HFFc6 (cell line): ENCODE measurements at places on chromosomes 11 and 22.

DNA sequence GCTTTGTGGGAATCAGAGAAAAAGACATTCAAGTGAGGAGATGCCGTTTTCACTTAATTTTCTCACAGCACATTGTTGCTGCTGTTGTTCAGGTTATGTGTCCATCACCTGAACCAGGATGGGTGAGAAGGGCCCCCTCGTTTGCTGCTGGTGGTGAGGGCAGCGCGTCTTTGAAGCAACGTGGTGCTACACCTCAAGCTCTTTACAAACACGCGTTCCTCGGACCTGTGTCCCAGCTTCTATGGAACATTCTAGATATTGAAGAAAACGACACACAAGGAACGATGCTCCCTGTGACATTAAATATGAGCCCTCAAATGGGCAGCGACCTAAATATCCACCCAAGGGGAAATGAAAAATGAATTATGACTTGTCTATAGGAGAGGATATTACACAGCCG is 418.6 kb downstream of the MN1 start:
- no peak for DNase-seq

- no peak for DNase-seq
Observed at GRCh38 chr11:10785146-10785474, 23.6 kb downstream of the EIF4G2 start.

DNA sequence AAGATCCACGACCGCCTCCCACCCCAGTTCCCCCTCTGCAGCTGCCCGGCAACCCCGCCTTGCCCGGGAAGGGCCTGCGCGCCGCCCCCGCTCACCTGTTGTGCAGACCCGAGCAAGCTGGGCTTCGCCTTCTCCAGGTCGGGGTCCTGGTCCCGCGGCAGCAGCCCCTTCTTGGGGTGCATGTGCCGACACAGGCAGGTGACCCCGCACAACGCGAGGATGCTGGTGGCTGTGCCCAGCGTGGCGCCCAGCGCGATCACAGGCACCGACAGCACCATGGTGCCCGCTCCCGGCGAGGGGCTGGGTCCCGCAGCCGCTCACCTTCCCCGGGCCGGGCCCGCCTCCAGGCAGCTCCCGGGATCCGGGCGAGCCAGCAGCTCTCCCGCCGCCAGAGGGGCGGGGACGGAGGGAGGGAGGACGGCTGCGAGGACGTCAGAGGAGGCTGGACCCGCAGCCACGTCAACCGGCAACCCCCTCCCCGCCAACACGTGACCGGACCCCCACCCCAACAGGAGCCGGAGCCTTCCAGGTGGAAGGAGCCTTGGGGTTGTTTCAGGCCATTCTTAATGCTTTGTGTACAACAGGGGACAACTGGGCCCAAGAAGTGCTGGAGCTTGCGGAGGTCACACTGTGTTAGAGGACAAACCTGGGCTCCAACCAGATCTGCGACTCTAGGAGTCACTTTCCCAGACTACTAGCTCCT is at the start of gene SYT13:
Gene SYT13 (minus strand): TSS at position 412 of the 703 bp plus-strand sequence. CDS start 134 bp downstream, at position 278.
- DNase-seq: no peak

GRCh38 chr11:71976551-71976950 is 22.2 kb upstream of the IL18BP start:
- DNase-seq: no peak

- no peak for DNase-seq
Observed at GRCh38 chr11:124474079-124474478, 28.6 kb upstream of the OR8B8 start.

GRCh38 chr11:38392176-38392575 is 1794.1 kb upstream of the RAG2 start:
- no peak for DNase-seq

GRCh38 chr11:34899633-34900016 is 16.6 kb downstream of the APIP start:
- DNase-seq: no peak

DNA sequence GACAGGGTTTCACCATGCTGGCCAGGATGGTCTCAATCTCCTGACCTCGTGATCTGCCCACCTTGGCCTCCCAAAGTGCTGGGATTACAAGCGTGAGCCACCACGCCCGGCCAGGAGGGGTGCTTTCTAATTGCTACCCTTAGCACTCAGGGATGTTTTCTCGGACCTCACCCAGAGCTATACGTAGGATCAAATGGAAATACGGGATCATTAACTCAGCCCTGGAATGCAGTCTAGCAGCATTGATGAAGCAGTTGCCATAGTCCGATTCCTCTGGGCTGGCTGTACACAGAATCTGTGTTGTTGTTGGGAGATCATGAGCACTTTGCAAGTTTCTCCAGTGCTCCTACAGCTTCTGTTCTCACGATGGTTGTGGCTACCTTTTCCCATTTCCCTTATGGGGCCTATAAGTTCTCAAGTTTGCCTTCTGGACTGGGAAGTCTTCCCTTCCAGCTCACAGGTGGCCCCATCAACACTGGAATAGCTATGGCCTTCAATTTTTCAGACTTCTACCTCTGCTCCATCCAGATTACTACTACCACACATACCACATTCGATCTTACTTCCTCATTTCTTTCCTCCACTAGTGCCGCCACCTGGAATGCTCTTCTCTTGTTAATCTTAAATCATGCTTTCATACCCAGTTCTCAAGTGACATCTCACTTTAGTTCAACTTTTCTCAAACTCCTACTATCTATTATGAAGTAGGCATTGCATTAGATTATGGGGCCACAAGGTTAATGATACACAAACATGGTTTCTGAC is 16.1 kb upstream of the PCF11 start:
- DNase-seq: no peak

GRCh38 chr11:69297787-69298266 is 3.9 kb downstream of the MYEOV start:
- DNase-seq: peak; percentile 42

- no peak for DNase-seq
Observed at GRCh38 chr11:71543866-71544265, 4.4 kb upstream of the KRTAP5-9 start.

DNA sequence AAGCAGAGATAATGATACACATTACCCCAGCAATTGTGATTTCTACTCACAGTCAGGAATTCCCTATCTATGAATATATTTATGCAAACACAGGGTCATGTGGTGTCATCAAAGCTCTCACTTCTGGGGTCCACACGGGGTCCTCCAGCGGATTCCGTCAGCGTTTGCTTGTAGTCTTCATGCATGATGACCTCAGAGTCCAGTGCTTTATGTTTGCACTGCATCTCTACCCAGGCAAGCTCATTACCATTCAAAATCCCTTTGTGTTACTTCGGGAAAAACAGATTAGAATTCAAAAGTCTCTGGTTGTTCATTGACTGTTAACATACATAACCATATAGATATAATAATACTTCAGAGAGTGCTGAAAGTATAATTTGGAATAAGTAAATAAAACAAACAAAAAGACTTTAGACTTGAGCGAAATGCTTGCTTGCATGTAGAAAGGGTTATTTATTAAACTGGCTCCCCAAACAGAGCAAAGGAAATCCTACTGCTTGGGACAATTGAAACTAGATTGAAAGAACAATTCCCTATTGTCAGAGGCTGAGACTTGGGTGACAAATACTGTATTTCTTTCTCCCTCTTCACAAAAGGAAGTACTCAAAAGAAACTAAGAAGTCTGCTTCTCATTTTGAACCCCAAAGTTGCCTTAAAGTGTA is 423.1 kb downstream of the ETS1 start:
- no peak for DNase-seq

- no peak for DNase-seq
Observed at GRCh38 chr11:118216621-118217481, 8.0 kb downstream of the JAML start.

DNA sequence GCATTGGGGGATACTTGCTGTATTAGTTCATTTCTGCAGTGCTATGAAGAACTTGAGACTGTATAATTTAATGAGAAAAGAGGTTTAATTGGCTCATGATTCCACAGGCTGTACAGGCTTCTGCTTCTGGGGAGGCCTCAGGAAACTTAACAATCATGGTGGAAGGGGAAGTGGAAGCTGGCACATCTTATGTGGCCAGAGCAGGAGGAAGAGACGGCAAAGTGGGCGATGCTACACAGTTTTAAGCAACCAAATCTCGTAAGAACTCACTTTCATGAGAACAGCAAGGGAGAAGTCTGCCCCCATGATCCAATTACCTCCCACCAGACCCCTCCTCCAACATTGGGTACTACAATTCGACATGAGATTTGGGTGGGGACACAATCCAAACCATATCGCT is 55.1 kb downstream of the TMPRSS5 start:
- no peak for DNase-seq

DNA sequence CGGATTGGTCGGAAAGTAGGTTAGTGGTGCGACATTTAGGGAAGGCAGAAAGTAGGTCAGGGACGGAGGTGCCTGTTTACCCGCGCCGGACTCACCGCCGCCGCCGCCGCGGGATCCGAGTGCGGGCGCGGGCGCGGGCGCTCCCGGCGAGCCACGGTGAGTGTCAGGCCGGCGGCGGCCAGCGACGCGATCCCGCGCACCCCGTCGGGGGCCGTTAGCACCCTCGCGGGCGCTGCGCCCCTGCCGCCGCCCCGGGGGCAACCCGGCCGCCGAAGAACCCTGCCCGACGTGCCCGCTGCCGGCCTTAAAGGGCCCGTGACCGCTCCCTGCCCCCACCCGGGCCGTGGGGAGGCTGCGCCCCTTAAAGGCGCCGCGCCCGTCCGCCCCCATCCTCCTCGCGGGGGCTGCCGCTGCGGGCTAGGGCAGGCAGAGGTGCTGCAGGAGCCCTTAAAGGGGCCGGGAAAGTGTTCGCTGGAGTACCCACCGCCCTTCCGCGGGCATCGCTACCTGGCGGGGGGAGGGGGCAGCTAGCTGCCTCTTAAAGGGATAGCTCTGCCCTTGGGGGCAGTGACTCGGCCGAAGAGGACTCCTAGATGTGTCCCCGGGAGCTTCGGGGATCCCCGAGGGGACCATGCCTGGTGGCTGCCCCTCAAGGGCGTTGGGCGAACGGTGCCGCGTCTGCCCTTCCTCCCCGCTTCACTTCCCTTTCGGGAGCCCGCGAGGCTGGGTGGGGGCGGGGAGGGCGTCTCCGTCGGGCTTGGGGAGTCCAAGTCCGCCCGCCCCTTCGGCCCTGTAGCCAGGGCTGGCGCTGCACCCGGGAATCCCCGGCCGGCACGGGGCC is at the start of gene BMAL1:
Gene BMAL1 (plus strand): TSS at position 23 of the 841 bp plus-strand sequence. CDS start 76,519 bp downstream, outside the sequence.
- DNase-seq: no peak

GRCh38 chr11:76225122-76225611 is 18.9 kb upstream of the WNT11 start:
- DNase-seq: no peak

DNA sequence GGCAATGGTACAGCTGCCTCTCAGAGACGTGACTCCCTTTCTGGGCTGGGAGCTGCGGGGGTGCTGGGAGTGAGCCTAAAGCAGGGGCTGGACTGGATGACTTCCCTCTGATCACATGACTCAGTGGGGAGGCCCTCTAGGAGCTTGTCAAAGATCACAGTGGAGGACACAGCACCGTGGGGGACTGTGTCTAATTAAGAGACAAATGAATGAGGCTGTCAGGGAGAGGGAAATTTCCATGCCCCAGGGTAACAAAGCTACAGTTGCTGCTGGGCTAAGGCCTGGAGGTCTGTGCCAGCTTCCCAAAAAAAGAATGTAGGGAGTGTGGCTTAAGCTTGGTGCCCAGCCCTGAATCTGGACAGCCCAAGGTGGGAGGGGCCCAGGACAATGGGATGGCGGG is 262.8 kb upstream of the PLET1 start:
- no peak for DNase-seq

DNA sequence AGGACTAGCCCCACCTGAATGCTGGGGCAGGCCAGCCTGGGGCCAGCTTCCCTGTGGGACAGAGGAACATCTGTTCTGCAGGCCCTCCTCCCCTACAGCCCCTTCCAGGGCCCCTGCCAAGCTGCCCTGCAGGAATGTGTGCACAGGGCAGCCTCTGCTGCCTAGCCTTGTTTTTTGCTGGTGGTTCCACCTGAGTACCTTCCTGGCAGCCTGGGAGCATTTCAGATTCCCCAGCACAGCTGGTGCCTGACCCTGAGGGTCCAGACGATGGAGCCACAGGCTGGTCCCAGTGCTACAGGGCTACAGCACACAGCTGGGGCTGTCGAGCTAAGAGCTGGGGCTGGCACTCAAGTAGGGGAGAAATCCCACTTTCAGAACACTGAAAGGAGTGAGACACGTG is 22.3 kb upstream of the GPR83 start:
- DNase-seq: no peak

DNA sequence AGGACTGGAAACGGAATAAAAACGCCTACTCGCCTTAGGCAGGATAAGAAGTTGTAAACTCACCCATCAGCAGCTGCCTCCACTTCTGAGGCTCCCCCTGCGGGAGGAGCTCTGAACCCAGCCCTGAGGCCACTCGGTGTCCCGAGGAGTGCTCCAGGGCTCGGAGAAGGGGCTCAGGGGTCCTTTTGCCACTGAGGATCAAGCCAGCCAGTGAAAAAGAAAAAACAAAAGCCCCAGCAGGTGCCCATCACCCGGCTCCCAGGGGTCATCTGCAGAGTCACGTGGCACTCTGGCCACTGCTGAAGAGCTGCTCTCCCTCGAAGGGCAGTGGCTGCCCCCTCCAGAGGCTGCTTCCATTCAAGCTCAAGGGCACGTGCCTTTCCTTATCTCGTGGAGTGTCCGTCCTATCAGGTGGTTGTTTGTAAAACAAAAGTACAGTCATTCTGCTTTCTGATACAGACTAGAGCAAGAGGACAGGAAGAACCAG is 29.0 kb downstream of the NUP50 start:
- DNase-seq: no peak

DNA sequence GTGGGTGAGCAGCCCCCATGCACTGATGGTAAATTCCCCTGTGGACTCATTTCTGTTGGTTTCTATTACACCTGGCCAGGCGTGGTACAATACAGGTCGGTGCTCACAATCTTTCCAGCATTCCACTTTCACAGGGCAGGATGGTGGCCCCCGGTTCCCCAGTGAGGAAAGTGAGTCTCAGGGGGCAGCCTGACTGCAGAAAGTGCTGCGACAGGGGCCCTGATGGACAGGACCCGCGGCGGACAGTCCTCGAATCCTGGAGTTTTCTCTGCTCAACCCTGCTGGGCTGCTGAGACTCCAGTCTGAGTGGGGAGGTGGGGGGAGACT is 3.1 kb upstream of the PGGHG start:
- no peak for DNase-seq

DNA sequence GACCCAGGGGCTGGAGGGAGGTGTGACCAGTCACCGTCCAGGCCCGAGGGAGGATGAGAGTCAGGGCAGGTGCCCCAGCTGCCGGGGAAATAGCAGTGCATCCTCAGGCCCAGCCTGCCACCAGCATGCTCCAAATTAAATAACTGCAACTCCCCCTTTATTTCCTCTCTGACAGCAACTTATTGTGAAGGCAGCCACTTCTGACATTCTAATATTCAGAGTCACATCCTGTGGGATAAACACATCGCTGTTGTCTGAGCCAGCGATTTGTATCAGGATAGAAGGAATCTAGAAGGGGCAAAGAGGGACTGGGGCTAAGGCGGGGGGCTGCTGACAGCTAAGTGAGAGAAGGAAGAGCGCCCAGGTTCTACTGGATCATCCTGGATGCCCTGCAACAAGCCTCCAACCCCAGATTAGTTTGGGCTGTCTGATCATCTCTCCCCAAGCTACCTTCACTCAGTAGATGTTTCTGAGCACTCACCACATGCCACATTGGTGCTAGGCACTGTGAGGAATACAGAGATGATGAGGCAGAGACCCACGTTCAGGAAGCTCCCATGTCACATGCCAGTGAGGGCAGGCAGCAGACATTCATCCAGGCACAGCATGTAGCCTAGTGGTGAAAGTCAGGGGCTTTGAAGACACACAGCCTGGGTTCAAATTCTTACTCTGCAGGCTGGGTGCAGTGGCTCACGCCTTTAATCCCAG is 214.1 kb downstream of the BUD13 start:
- DNase-seq: peak; percentile 49

GRCh38 chr11:109791337-109791736 is 301.9 kb upstream of the ZC3H12C start:
- DNase-seq: no peak
